ENCODE measurements at places on chromosomes 5 and 9.

- DNase-seq = peak; percentile 77
Measured at GRCh38 chr9:37034938-37035647, 1.0 kb upstream of the PAX5 start.

DNA sequence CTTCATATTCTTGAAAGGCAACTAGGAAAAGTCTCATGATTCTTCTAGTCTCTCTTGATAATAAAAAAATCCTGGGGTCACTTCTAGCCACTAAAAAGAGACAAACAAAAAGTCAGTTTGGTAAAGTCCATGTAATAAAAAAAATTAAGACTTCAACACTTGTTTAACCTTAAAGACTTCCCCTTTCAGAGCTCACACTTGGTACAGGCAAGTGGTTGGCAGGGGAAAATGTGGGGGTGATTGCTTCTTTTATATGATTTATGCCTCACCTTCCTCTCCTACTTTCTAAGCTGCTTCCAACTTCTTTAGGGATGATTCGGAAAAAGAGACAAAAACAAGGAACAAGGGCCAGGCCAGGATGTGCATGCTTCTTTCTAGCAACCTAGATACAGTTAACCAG, 5.1 kb upstream of the ERCC6L2 start:
- no peak for DNase-seq

DNA sequence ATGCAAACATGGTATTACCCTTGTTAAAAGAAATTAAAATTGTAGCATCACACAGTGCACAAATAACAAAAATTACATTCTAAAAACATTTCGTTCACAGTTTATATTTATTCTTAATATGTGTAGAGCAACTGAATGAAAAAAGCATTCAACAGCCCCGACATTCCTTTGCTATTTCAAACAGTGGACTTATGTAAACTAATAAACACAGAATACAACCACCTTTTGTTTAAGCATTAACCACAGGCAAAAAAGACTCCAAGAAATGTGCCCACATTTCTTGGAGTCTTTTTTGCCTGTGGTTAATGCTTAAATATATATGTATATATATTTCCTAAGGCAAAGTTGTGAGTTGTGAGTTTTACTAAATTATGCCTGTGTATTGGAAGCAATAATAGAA, 532.5 kb upstream of the DAP start:
- DNase-seq = no peak

DNA sequence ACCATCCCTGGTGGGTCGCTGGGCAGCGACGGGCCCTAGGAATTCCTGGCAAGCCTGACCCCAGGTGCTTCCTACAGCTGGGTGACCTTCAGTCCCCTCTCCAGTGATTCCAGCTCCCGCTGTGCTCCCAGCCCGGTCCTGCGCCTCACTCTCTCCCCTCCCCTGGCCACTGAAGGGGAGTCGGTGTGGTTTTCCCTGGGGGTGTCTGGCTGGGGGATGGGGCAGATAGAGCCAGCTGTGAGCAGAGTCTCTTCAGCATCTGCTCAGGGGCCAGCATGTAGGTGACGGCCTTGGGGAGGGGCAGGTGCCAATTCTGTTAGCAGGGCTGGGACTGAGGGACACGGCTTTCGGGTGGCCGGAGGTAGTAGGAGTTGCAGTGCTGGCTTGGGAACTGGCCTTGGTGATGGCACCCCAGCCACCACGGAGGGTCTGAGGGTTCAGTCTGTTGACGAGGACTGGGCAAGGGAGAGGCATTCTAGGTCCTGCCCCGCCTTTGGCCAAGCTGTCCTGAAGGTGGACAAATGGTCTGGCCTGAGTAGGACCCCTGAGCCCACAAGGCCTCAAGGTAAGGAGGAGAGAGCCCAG, 3.2 kb downstream of the GPSM1 start:
- no peak for DNase-seq

GRCh38 chr9:75041041-75041440, 12.9 kb upstream of the CARNMT1 start:
- no peak for DNase-seq

- DNase-seq = no peak
Measured at GRCh38 chr9:89706731-89707191, 101.9 kb downstream of the GADD45G start.

DNA sequence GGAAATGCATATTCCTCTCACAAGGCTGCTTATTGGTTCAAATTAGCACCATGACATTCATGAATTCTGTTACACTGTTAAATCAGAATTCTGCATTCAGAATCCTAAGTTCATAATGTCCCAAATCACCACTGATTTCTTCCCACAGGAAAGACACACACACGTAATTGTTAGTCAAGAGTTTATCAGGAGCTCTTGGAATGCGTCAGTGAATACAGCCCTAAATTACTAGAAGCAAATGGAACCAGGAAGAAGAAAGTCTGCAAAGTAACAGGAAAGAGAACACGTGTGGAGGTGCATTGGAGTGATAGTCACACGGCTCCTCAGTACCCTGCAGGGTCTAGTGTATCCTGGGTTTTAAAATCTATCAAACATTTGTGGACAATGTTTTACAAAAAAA, 110.2 kb downstream of the ANXA2R start:
- DNase-seq = no peak

DNA sequence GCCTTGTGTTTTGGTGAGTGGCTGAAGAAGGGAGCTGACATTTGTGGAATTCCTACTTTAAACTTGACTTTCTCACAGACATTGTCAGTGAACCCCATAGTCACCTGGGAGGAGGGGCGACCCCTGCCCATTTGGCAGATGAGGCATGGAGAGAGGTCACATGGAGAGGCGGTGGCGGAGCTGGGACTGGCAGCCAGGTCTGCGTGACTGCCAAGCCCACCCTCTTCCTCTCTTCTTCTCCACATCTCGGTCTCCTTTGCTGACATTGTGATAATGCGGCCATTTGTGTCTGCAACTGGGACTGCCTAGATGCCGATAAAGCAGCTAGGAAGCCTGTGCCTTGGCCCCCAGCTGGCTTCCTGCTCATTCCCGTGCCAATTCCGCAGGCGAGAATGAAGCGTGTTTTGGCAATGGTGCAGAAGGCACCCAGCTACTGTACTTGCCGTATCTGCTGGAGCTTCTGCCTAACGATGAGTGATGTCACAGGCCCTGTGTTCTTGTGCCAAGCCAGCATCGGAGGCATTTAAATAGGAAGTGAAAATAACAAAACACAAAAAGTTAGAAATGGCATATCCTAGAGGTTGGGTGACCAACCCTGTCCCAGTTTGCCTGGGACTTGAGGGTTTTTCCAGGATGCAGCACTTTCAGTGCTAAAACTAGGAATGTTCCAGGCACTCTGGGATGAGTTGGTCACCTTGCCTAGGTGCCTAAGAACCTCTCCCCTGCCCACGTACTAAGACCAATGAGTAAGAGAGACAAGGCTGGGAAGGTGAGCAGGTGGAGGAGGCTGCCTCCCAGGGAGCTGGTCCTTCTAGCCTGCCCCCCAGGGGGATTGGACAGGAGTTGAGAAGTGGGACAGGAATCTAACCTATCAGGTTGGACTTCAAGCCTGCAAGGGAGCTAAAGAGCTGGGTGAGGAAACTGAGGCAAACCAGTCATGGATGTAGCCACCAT, 23.6 kb downstream of the OLFML2A start:
- DNase-seq = no peak

DNA sequence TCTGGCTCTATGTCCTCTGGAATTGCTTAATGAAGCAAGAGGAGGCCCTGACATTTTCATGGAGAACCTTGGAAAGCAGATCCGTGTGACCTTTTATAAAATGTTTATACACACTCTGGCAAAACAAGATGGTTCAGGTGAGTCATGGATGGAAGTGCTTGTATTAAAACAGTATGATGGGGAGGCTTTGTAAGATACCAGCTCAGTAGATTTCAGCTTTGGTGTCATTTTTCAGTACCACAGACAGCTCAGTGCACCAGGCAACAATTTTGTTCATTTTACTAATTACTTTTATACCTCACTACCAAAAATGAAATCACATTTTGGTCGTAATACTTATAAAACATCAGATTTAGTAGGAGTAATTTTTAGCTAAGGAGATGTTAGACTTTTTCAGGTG, 5.2 kb downstream of the KCNN2 start:
- no peak for DNase-seq

DNA sequence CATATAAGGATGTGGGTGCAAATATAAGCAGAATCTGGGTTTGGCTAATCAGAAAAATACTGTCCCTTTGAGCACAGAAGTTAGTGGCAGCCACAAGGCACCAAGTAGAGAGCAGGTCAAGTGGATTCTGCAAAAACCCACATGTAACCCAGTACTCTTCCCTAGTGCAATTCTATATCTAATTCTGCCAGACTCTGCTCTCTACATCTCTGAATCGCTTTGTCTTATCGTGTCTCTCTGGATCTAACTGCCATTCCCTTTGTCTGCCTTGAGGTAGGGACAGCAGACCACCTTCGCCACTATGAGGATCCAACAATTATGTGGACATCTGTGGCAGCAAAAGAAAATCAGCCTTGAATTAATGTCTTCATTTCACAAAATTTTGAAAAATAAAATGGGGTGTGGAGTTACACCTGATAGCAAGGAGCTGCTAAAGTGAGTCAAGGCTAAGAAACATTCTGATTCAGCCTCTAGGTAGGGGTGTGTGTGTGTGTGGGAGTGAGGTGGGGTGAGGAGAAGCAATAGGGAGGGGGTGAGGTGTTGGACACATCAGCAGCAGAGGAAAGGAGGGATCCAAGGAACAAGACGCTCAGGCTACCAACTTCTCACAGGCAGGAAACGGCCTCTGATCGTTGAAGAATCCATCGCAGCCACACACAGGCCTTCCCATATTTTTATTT, 33.7 kb upstream of the ZNF366 start:
- no peak for DNase-seq

DNA sequence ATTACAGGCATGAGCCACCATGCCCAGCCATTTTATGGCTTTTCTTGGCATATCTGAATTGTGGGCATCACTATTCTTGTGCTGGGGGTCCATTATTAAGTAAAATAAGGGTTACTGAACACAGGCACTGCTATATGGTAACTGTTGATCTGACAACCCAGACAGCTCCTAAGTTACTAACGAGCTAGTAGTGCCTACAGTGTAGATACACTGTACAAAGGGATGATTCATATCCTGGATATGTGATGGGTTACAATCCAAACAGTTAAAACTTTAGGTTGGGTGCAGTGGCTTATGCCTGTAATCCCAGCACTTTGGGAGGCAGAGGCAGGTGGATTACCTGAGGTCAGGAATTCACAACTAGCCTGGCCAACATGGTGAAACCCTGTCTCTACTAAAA, 4.3 kb downstream of the CD14 start:
- DNase-seq = no peak

DNA sequence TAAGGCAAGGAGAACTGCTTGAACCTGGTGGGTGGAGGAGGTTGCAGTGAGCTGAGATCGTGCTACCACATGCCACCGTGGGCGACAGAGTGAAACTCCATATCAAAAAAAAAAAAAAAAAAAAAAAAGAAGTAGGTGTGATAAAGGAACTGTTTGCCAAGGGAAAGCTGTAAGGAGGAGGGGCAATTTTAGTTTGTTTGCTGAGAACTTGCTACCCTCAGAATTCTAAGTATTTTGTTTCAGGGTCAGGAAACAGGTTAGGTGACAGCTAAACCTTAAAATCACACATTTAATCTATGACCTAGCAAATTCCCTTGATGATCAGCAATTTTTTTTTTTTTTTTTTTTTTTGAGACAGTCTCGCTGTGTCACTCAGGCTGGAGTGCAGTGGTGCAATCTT, 7.2 kb upstream of the ARRDC3 start:
- DNase-seq = no peak

- DNase-seq = no peak
Measured at GRCh38 chr9:130301483-130302286, 36.1 kb downstream of the HMCN2 start.

- DNase-seq = no peak
Measured at GRCh38 chr5:35370871-35371270, 140.6 kb upstream of the PRLR start.

DNA sequence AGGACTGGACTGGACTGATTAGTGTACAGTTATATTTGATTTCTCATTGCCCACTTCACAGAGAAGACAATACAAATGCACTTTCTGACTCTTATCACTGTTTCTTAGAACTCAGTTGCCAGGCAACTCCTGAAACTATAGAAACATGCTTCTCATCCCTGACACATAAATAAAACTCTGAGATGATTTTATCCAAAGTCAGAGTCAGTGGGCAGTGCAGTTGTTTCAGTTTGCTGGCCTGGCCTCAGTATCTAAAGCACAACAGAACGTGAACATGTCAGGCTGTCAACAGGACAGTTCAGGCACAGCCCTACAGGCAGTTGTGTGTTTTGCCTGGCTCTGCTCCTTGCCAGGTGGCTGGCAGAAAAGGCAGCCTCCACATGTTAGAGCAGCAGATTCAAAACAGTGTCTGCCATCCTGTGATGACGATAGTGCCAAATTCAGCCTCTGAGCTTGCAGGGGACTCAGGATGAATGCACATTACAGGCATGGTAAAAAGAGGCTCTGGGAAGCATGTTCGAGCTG, 65.1 kb upstream of the CCDC152 start:
- DNase-seq = no peak

GRCh38 chr5:66144834-66145390, 812 bp downstream of the SREK1 start:
- no peak for DNase-seq

GRCh38 chr5:43281840-43282658, 31.2 kb downstream of the HMGCS1 start:
- no peak for DNase-seq

DNA sequence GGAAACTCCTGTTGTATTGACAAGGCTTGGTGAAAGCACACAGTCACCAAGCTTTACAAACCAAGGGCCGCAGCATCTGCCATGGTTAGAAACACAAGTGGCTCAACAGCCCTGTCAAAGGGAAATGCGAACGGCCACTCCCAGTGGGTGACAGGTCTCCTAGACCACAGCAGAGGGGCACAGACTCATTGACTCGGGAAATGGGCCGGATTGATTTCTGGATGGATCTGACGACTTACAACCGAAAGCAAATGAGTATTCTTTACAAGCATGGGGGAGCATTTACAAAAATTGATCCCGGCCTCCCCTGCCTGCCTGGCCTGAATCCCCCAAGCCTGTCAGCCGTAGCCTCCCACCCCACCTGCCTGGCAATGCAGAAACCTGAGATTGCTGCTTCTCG, 48.2 kb downstream of the ADAMTS2 start:
- DNase-seq = no peak

Measured in neural progenitor cell (in vitro differentiated cells).